Nephron progenitor cell (in vitro differentiated cells): ENCODE measurements at places on chromosomes 4 and X.

DNA sequence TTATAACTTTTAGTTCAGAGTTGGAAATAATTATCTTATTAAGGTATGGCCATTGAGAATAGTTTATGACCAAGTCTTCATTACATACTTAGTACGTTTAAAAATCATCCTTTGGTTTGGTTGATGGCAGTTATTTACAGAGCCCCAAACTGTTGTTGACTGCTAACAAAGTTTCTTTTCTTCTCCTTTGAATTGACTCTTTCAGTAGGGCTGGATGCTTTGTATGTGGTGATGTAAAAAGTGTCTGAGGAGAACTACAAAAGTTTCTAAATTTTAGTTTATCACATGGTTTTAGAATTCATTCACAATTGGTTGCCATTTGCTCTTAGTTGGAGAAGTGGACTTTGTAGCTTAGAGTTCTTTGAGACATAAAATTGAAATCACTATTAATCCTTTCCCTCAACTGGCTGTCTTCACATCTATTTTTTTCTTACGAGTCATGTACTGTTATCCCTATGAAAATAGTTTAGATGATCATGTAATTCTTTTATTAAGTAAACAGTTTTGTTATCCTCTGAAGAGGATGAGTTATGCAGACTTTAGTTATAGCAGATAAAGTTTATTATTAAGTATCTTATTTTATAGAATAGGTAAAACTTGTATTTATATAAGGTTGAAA lies 14.8 kb downstream of the PTPN13 start:
- DNase-seq = no peak

DNA sequence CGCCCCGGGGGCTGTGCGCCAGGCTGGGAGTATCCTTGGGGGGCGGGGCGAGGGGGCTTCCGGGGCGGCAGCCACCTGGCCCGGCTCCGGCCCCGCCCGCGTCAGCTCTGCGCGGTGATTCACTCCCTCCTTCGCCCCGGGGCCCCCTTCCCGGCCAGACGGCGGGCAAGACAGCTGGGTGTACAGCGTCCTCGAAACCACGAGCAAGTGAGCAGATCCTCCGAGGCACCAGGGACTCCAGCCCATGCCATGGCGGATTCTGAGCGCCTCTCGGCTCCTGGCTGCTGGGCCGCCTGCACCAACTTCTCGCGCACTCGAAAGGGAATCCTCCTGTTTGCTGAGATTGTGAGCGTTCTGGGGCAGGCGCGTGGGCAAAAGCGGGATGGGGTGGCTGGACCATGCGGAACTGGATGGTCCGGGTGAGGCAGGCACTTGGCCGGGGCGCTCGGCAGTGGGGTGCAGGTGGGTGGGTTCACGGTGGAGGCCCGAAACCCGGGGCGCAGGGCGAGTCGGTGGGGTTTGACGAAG lies at the start of gene PLP2:
Gene PLP2 (plus strand): TSS at position 147 of the 528 bp plus-strand sequence. CDS start 103 bp downstream, at position 250.
- peak; percentile 27 for DNase-seq

- no peak for DNase-seq
Measured at GRCh38 chrX:149939655-149939904, 1.3 kb upstream of the EOLA2 start.

- DNase-seq = no peak
Measured at GRCh38 chrX:109626637-109627036, 1.7 kb upstream of the KCNE5 start.

DNA sequence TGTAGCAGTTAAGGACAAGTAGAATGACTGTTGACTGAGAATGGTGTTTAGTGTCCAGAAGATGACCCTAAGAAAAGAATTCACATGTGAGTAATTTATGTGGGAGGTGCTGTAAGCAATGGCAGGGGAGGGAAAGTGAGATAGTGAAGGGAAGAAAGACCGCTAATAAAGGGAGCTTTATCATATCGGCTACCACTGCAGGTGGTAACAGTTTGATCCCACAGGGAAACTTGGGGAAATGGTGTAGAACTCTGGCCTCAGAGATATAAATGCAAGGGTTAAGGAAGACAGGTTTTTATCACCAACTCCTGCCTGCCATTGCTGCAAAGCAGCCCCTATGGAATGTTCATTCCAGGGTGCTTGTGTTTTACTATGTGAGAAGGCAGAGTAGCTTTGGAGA lies 489.6 kb downstream of the STPG2 start:
- no peak for DNase-seq

GRCh38 chr4:81314196-81314896 lies 99.3 kb upstream of the PRKG2 start:
- DNase-seq = peak; percentile 46
